ENCODE measurements at places on chromosomes 11 and 22.

DNA sequence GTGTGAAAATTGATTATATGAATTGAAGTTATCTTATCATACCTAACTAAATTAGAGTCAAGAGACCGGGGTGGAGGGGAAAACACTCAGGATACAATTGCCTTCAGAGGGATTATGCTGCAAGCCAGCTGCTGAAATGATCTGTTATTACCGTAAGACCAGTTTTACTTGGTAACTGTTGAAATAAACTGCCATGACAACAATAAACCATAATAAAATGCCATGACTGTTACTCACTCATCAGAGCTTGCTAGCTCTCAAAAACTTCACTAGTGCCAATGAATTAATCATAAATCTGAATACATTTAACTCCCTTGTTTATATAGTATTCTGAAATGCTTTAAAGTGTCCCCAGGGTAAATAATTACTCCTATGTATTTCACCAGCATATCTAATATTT, 68.2 kb downstream of the CASP12 start:
- no peak overlapping the region for H3K27ac ChIP-seq
- no peak for DNase-seq
- no peaks in the 10 kb centered on the region for H3K4me1 ChIP-seq
- no peaks in the 10 kb centered on the region for H3K27me3 ChIP-seq
- H3K36me3 ChIP-seq: no peaks in the 10 kb centered on the region

GRCh38 chr22:46280063-46280817, 12.4 kb downstream of the TTC38 start:
- H3K27me3 ChIP-seq: no peaks in the 10 kb centered on the region
- no peak for DNase-seq
- H3K4me3 ChIP-seq: no peak overlapping the region
- peaks cover 17% of the 10 kb centered on the region for H3K36me3 ChIP-seq
- H3K27ac ChIP-seq: no peak overlapping the region

DNA sequence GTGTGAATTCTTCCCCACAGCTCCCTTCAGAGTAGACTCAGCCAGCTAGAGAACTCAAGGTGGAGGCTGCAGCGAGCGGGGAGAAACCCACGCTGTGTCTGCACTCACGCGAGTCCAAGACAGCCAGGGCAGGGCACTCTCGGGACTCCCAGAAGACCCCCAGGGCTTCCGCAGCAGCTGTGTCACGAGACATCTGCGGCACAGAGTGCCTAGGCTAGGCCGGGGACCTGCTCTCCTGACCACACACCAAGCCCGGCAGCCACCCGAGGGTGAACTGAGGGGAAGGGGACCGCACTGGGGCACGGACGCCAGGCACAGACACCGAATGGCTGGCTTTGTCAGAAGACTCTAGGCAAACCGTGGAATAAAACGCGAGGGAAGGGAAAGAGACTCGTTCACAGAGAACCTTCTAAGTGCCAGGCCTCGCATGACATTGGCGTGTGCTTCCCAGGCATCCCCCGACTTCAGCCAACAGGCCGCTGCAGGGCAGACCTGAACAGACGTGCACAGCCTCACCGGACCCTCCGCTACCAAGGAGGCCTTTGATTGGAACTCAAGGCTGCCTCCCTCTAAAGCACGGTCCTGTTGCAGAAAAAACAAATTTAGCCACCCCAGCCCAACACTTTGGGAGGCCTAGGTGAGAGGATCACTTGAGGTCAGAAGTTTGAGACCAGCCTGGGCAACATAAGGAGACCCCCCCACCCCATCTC, 18.2 kb upstream of the MOB2 start:
- DNase-seq: no peak
- no peak overlapping the region for H3K4me3 ChIP-seq
- H3K36me3 ChIP-seq: peaks cover 16% of the 10 kb centered on the region

DNA sequence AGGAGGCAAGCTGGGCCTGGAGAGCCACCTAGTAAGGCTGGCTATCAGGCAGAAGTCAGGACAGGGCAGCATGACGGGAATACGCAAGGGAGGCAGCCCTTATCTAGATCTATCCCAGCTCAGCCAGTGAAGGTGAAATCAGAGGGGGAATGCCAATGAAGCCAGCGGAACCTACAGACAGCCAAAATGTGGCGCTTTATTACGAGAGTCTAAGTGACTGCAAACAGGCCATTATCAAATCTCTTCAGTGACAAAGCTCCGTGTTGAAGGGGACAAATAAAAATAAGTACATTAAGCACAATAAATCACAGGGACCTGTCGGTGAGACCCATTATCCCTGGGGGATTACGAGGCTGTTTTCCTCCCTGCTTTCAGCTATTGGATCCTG, 22.8 kb downstream of the LARGE1 start:
- no peak for DNase-seq
- H3K4me3 ChIP-seq: no peak overlapping the region
- H3K36me3 ChIP-seq: no peaks in the 10 kb centered on the region
- no peaks in the 10 kb centered on the region for H3K4me1 ChIP-seq
- H3K27ac ChIP-seq: no peak overlapping the region
- H3K27me3 ChIP-seq: no peaks in the 10 kb centered on the region

GRCh38 chr11:126385991-126386728, 30.7 kb downstream of the ST3GAL4 start:
- H3K4me1 ChIP-seq: no peaks in the 10 kb centered on the region
- H3K27me3 ChIP-seq: no peaks in the 10 kb centered on the region
- no peak for DNase-seq
- no peak overlapping the region for H3K27ac ChIP-seq

DNA sequence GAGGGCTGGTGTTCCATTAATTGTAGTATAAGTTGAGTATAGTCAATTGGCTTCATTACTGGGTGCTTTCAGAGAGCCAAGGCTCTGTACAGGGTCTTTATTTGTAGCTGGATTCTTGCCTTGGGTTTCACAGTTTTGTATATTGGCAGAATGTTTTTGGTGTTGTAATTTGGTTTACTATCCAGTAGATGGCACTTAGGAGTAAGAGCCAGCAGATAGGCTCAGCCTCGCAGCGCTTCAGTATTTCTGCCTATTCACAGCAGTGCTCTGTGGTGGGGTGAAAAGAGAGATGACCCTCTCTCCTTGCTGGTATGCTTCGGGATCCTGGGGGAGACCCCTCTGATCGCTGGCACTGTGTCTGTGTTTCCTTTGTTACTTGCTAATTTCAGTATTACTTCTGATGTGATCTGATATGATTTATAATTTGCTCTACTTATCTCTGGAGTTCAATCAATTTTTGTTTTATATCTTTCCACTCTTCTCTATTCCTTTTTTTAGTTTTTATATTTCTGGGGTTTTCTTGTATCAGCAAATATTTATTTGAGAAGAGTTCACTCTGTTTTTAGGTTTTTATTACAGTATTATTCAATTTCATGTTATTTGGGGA, 52.2 kb downstream of the ANO5 start:
- H3K36me3 ChIP-seq: no peaks in the 10 kb centered on the region
- no peak overlapping the region for H3K27ac ChIP-seq
- peaks cover 4% of the 10 kb centered on the region for H3K27me3 ChIP-seq
- no peak overlapping the region for H3K4me3 ChIP-seq
- DNase-seq: peak; percentile 24

DNA sequence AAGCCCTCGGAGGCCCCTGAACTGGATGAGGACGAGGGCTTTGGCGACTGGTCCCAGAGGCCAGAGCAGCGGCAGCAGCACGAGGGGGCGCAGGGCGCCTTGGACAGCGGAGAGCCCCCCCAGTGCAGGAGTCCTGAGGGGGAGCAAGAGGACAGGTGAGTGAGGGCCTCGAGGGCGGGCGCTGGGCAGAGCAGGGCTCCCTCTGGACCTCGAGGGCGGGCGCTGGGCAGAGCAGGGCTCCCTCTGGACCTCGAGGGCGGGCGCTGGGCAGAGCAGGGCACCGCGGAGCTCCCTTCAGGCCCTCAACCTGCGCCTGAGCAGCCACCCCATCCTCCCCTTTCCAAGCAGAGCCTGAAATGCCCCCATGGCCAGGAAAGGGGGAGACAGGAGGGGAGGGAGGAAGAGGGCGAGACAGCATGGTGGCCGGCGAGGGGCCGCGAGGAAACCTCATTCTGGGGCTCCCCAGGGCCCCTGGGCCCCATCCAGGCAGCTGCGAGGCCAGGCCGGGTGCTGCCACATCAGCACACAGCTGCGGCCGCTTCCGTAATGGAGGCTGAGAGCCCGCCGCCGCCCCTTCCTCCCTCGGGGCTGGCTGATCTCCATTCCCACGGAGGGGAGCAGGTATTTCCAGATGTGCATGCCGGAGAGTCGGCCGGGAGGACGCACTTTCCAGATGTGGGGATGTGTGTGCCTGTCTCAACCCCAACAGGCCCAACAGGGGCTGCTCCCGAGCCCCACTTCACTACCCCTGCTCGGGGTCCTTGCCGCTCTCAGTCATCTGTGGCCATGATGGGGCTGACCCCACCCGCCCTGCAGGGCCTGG, 10.0 kb downstream of the PRR33 start:
- no peak overlapping the region for H3K27ac ChIP-seq
- DNase-seq: peak; percentile 23
- no peaks in the 10 kb centered on the region for H3K36me3 ChIP-seq

DNA sequence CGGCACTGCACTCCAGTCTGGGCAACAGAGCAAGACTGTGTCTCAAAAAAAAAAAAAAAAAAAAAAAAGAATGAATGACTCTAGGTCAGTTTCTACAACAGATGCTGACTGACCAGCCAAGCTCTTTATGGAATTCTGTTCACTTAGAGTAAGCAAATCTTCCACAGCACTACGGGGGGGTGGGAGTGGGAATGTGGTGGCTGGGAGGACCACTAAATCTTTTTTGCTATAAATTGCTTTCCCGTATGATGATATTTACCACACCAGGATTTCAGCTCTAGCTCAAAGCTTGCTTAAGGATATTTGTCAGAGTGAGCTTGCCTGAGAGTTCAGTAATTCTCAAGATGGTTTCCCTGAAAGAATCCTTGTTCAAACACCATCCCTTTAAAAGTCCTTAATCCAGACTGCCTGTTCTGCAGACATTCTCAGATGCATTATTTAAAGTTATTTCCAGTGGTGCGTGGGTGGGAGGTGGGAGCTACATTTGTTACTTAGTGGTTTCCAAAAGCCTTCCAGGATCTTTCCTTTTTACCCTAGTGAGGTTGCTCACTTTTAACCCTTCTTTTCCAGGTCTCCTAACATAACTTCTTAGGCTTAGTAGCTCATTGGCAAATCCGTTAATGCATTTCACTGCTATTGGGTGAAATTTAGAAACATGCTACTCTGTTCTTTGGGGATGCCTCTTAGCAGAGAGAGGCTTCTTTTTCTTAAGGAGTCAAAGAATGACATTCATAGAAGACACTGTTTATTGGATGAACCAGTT, 65.9 kb downstream of the UBASH3B start:
- no peak overlapping the region for H3K27ac ChIP-seq
- no peak overlapping the region for H3K4me3 ChIP-seq
- no peak for DNase-seq
- H3K4me1 ChIP-seq: peaks cover 75% of the 10 kb centered on the region
- H3K27me3 ChIP-seq: peaks cover 14% of the 10 kb centered on the region

DNA sequence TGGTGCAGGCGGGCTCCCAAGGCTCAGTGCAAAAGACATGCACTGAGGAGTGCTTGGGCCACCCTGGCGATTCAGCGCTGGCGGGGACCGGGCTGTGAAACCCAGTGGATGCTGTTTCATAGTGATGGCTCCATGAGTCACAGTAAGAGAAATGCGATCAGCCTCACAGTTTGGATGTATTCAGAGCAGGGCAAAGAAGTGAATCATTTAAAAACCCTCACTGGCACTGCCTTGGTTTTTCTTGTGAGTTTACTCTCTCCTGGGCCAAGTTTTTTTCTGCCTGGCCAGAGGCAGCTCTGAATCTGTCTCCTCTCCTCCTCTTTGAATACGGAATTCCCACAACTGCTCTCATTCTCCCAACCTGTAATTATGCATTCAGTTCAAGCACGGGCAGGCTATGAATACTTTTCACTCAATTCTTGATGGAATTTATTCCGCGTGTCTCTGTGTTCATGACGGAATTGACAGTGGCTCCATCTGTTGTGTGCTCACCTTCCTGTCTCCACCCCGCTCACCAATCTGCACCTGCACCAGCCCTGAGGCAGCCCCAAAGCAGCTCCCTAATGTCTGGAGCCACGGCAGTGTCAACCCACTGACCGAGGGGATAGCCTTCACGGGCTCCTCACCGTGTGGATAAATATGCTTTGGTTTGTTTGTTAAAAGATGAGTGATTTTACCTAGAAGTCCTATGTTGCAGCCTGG, 14.9 kb downstream of the ADAMTS8 start:
- no peaks in the 10 kb centered on the region for H3K4me1 ChIP-seq
- H3K27ac ChIP-seq: no peak overlapping the region
- H3K36me3 ChIP-seq: no peaks in the 10 kb centered on the region
- peaks cover 36% of the 10 kb centered on the region for H3K27me3 ChIP-seq
- DNase-seq: no peak
- H3K4me3 ChIP-seq: no peak overlapping the region

DNA sequence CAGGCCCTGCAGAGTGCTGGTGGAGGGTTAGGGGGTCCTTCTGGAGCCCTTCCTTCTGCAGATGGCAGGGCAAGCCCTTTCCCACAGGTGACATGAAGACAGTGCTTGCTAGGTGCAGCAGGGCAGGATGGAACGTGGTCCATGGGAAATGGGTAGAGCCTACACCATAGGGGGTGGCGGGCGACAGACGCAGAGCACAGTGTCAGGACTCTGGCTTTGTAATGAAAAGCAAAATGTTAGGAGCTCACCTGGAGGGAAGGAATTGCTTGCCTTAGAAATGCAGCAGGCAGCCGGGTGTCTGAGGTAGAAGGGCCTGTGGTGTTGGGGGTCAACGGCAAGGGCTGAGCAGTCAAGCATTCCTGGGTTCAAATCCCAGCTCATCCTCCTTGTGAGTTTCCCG, 54.9 kb downstream of the ARHGAP8 start:
- no peak for DNase-seq
- no peak overlapping the region for H3K4me3 ChIP-seq
- peaks cover 3% of the 10 kb centered on the region for H3K4me1 ChIP-seq

GRCh38 chr11:61693922-61694601, 13.9 kb downstream of the DAGLA start:
- H3K4me1 ChIP-seq: peaks cover 28% of the 10 kb centered on the region
- H3K4me3 ChIP-seq: no peak overlapping the region
- H3K27me3 ChIP-seq: peaks cover 56% of the 10 kb centered on the region

DNA sequence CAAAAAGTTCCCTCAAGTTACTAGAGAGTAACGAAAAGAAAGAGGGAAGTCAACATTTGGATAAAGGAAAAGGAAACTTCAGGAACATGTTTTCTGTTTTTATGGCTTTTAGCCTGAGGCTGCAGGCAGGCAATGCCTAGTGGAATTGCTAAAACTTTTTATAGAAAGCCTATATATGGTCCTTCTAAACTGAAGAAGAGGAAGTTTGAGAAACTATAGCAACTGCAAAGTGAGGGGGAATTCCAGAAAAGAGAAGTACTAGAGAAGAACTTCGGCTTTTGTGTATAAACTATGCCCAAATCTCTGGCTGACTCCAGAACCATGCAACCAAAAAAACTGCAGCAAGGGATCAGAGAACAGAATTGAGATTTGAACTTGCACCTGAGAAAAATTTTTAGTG, 74.3 kb upstream of the ARHGAP42 start:
- DNase-seq: no peak
- H3K27ac ChIP-seq: no peak overlapping the region
- H3K27me3 ChIP-seq: no peaks in the 10 kb centered on the region
- no peaks in the 10 kb centered on the region for H3K36me3 ChIP-seq

- H3K4me3 ChIP-seq: no peak overlapping the region
- no peak for DNase-seq
- no peaks in the 10 kb centered on the region for H3K4me1 ChIP-seq
- no peaks in the 10 kb centered on the region for H3K27me3 ChIP-seq
These were observed 30.2 kb upstream of the BID start for GRCh38 chr22:17804331-17805080.
